ENCODE measurements at places on chromosomes 11 and 22. TPM values are rescaled to one million over a fixed set of nuclear protein-coding genes. Genes with fewer than 3 reads are reported as not detected.

- no peak overlapping the region for H3K4me3 ChIP-seq
- no peak overlapping the region for H3K27ac ChIP-seq
- no peaks in the 10 kb centered on the region for H3K27me3 ChIP-seq
- DNase-seq, result no peak
- H3K36me3 ChIP-seq, result no peaks in the 10 kb centered on the region
Observed at GRCh38 chr11:118742304-118742703, 48.7 kb downstream of the DDX6 start.

- H3K4me1 ChIP-seq, result peaks cover 10% of the 10 kb centered on the region
- H3K27me3 ChIP-seq, result no peaks in the 10 kb centered on the region
- H3K36me3 ChIP-seq, result no peaks in the 10 kb centered on the region
- no peak overlapping the region for H3K4me3 ChIP-seq
Observed at GRCh38 chr11:35115688-35116030, 23.3 kb upstream of the CD44 start.

GRCh38 chr11:117720061-117720511, 76.9 kb downstream of the DSCAML1 start:
- no peaks in the 10 kb centered on the region for H3K4me1 ChIP-seq
- no peak overlapping the region for H3K4me3 ChIP-seq
- no peaks in the 10 kb centered on the region for H3K27me3 ChIP-seq
- H3K36me3 ChIP-seq, result no peaks in the 10 kb centered on the region

GRCh38 chr22:38869663-38870062, 2.4 kb downstream of the CBX6 start:
- H3K27ac ChIP-seq, result no peak overlapping the region
- H3K4me1 ChIP-seq, result peaks cover 23% of the 10 kb centered on the region
- H3K4me3 ChIP-seq, result no peak overlapping the region
- H3K27me3 ChIP-seq, result no peaks in the 10 kb centered on the region
- H3K36me3 ChIP-seq, result peaks cover 8% of the 10 kb centered on the region

GRCh38 chr11:111417766-111418435, 38.8 kb upstream of the POU2AF1 start:
- peaks cover 27% of the 10 kb centered on the region for H3K4me1 ChIP-seq
- peak; percentile 74 for DNase-seq
- no peaks in the 10 kb centered on the region for H3K36me3 ChIP-seq
- no peaks in the 10 kb centered on the region for H3K27me3 ChIP-seq

The ASPHD2 gene
- 0.20 TPM for total RNA-seq

The F2 gene
- total RNA-seq, result 0.16 TPM

All from pancreas (tissue), 10 donors.